ENCODE measurements at places on chromosomes 7 and 10.

DNA sequence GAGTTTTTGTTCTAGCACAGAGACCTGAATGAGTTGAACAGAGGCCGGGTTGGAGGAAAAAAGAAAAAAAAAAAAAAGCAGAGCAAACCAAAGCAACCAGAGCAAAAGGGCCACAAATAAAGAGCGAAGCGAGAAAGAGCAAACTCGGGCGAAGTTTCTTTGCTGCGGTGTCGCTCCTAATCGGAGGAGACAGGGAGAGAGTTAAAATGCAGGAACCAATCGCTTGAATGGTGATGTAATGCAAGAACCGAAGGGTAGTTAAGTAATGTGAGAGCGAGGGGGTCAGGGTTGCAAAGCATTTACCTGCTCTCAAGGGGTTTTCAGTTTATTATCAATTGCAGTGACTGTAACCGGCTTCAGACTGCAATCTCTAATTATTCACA is 271.7 kb downstream of the TRIL start:
- peak; percentile 76 for DNase-seq

- DNase-seq = peak; percentile 14
These were observed 69.1 kb downstream of the KMT2C start for GRCh38 chr7:152366662-152367061.

DNA sequence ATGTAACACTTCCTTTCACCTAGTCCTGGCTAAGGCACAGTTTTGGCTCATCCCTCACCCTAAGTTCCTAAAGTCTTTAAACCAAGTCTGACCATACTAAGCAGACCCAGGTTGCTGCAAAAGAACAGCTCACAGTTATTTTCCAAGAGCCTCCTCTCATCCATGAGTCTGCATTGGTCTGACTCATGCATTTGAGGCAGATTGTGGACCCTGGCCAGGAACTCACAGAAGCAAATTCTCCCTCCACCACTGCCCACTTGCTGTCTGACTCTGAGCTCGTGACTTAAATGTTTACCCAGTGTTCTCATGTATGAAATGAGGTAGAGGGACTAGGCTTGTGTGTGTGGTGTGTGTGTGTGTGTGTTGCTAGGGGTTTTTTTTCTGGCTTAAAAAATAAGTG is 1272.8 kb downstream of the TYW1 start:
- DNase-seq = peak; percentile 29

DNA sequence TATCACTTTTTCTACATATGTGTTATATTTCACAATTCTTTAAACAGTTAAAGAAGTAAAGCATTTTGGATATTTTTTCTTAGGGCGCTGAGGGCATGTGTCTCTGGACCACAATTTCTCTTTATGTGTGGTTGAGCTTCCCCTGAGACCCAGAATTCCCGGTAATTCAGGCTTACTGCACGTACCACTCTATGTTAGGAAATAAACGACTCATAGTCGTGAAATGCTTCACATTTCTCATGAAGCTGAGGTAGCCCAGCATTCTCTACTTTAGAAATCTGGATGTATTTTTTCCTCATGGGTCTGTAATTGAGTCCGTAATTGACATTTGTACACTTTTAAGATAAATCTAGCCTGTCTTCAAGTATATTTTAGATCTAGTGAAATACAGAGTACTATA is 170.6 kb downstream of the FZD1 start:
- DNase-seq = no peak

DNA sequence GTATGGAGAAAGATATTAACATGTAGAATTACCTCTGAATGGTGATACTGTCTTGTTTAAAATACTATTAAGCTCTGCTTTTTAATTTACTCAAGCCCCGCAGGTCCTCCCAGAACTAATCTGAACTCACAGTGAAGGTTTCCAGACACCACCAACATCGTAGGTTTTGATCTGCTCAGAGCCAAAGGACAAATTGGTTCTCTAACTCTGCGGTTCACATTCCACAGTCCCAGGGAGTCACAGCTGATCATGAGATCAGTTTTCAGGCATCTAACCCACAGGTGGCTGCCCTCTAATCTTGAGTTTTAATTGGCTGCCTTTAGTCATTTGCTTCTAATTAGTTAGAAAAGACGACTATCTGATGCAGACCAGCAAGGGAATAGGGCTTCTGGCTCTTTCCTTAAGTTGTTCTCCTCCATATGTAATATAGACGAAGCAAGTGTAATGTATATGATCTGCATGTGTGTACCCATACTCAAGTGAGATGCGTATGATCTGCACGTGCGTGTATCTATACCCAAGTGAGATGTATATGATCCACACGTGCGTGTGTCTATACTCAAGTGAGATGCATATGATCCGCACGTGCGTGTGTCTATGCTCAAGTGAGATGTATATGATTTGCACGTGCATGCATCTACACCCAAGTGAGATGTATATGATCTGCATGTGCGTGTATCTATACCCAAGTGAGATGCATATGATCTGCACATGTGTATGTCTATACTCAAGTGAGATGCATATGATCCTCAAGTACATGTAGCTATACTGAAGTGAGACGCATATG is 331.5 kb upstream of the NPVF start:
- DNase-seq = no peak

DNA sequence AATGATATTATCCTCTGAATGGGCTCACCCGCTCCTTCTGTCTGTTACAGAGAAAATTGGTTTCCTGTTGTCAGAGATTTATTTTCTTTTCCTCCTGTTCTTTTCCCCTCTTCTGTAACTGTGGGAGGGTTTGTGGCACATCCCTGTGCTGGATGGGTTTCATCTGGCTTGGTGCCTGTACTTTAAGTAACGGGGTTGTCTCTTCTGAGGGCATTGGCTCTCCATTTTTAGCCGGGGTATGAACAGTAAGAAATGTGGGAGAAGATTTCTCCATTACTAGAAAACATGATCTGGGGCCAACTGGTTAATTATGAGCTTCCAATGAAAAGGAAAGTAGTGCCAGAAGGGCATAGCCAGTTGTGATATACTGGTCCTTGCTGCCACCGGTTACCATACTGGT is 142.6 kb downstream of the SND1 start:
- no peak for DNase-seq

DNA sequence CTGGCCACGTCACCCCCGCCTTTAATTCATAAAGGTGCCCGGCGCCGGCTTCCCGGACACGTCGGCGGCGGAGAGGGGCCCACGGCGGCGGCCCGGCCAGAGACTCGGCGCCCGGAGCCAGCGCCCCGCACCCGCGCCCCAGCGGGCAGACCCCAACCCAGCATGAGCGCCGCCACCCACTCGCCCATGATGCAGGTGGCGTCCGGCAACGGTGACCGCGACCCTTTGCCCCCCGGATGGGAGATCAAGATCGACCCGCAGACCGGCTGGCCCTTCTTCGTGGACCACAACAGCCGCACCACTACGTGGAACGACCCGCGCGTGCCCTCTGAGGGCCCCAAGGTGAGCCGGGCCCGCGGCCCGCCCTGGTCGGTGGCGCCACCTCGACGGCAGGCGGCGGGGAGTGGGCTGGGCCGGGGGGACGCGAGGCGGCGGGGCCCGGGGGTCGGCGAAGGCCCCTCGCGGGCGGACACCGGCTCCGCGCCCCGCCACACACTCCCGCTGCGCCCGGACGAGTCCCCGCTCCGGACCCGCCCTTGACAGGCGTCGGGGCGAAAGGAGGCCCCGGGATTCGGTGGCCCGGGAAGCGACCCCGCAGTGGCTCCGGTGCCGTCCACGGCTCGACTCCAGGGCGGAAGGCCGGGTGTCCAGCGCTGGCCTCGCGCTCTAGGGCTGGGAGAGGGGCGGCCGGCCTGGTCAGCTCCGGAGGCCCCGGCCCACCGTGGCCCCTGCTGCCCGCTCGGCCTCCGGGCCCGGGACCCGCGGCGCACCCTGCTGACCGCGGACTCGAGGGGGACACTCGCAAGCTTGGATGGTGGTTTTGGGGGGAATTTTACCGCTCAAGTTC is 557 bp downstream of the BAG3 start:
- DNase-seq = no peak

GRCh38 chr7:150983893-150984368 is 5.8 kb upstream of the KCNH2 start:
- DNase-seq = peak; percentile 72

- DNase-seq = no peak
These were observed 20.6 kb downstream of the WDR86 start for GRCh38 chr7:151389096-151389767.

- DNase-seq = no peak
These were observed 19.8 kb upstream of the AKR1B1 start for GRCh38 chr7:134478707-134479106.

DNA sequence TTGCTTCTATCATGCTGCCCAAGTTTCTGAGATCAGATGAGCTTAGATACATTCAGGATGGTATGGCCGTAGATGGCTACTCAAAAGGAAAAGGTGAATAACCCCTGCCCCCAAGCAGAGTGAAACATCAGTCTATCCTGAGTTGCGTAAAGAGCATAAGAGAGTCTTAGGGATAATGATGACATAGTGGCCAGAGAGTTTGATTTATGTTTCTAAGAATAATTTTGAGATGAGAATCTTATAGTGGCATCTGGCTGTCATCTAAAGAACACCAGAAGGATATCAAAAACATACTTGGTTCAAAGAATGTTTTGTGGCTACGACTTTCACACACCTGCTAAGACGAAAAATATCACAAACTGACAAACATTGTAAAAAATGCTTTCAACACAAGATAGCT is 20.6 kb downstream of the PIK3CG start:
- DNase-seq = no peak

DNA sequence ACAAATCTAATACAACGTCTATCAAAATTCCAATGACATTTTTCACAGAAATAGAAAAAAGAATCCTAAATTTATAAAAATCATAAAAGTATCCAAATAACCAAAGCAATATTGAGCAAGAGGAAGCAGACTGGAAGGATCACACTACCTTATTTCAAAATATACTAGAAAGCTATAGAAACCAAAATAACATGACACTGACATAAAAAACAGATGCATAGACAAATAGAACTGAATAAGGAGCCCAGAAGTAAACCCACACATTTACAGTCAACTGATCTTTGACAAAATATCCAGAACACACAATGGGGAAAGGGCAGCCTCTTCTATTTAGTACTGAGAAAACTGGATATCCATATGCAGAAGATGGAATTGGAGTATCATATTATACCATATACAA is 217.5 kb downstream of the MACC1 start:
- no peak for DNase-seq

- DNase-seq = no peak
These were observed 9.5 kb downstream of the DDC start for GRCh38 chr7:50555594-50556140.

- DNase-seq = no peak
These were observed 3.9 kb downstream of the ADAM12 start for GRCh38 chr10:126384269-126384873.

DNA sequence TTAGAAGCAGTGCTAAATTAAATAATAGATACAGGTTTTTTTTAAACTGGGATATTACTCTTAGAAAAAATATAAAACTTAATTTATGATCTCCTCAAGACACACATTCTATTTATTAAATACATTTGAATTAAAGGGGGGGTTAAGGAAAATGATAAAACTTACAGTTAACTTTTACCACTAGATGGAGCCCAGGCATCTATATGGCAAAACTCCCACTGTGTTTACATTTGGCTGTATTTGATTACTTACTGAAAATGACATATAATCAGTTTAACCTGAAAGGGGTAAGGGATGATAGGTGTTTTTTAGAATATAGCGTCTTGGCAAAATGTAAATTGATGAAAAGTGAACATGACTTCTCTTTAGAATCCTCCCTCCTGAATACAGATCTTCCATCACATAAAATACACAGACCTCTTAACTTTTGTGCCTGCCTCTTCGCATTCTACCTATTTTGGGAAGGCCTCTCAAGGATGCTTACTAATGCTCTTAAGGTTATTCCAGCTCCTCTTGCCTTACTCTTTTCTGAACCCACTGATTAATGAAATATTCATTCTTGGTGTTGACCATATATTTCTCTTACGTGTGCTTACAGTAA is 235.7 kb downstream of the AGMO start:
- DNase-seq = no peak

DNA sequence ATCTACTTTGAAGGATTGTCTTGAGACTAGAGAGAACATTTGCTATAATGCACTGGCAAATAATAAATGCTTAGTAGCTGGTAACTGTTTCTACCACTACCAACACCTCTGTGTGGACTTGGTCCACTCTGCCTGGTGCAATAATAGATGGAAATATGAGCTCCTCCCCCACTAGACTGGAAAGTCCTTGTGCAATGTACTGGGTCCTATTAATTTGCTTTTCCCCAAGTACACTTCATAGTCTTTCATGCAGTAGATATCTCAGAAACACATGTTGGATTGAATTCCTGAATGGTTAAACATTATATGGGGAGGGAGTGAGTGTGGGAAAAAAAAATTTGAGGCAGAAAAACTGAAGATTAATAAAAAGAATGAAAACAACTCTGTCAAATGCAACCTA is 119.3 kb downstream of the C10orf90 start:
- no peak for DNase-seq

DNA sequence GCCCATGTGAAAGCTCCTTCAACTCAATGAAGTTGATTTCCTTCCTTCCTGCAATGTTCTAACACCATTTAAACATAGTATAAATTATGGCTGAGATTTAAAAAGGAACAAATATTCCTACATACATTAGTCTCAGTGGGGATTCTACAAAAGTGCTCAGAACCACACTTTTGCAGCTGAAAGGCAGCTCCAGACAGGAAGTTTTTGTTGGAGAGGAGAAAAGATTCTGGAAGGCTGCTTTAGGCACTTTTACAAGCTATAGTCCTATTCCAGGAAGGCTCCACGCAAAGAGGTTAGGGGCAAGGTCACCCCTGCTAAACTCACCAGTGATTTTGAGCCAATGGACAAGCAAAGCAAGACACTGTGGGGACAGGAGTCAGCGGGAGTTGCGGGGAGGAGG is 179.2 kb upstream of the CDCA7L start:
- no peak for DNase-seq

DNA sequence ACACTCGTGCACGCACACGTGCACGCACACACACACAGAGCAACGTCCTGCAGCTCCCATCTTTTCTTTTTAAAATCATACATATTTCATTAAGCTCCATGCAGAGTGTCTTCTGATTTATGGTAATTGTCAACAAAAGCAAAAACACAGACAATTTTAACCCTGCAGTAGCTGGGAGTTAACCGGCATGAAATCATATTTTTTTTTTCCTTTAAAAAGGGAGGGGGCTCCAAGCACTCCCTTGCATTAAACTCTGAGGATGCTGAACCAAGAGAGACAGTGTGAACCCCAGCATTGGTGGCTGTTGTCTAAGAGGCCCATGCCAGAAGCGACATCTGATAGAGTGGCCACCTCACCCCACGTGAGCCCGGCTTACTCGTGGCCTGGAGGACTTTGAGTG is 542.6 kb downstream of the DNAJB6 start:
- DNase-seq = no peak

- DNase-seq = no peak
These were observed 9.7 kb downstream of the RBP3 start for GRCh38 chr10:47357911-47358310.

- no peak for DNase-seq
These were observed 60.8 kb downstream of the RAB18 start for GRCh38 chr10:27564880-27565279.

All from lung (tissue), 17 donors.